ENCODE measurements at places on chromosomes 3 and 15. TPM values are rescaled to one million over a fixed set of nuclear protein-coding genes. Genes with fewer than 3 reads are reported as not detected.

The IMPG2 gene
- total RNA-seq = 0.73 TPM

The RETNLB gene
- total RNA-seq = not detected

The NAALADL2 gene
- total RNA-seq = 30.5 TPM

The TMEM40 gene
- not detected for total RNA-seq

The GOLGA6L4 gene
- total RNA-seq = 1.3 TPM
